Activated T-cell treated with anti-CD3 and anti-CD28 coated beads for 1 hour (primary cell): ENCODE measurements at places on chromosomes 3 and 15.

- no peak for DNase-seq
Observed at GRCh38 chr3:32922078-32922477, 29.4 kb upstream of the CCR4 start.

DNA sequence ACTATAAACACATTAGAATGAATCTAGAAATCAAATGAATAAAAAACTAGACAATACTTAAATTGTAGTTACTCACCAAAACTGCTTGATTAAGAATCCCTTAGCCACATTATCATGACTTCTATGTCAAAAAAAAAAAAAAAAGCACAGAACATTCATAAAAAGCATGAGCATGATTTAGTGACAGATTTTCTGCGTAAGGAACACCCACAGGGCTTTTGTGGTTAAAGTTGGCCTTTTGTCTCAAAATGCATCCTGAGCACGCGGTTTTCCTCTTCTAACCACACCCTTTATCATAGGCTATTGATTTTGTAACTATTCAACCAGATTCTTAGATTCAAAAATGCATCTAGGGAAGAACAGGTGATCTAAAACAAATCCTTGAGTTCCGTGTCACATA is 334.0 kb upstream of the NR2F2 start:
- no peak for DNase-seq

DNA sequence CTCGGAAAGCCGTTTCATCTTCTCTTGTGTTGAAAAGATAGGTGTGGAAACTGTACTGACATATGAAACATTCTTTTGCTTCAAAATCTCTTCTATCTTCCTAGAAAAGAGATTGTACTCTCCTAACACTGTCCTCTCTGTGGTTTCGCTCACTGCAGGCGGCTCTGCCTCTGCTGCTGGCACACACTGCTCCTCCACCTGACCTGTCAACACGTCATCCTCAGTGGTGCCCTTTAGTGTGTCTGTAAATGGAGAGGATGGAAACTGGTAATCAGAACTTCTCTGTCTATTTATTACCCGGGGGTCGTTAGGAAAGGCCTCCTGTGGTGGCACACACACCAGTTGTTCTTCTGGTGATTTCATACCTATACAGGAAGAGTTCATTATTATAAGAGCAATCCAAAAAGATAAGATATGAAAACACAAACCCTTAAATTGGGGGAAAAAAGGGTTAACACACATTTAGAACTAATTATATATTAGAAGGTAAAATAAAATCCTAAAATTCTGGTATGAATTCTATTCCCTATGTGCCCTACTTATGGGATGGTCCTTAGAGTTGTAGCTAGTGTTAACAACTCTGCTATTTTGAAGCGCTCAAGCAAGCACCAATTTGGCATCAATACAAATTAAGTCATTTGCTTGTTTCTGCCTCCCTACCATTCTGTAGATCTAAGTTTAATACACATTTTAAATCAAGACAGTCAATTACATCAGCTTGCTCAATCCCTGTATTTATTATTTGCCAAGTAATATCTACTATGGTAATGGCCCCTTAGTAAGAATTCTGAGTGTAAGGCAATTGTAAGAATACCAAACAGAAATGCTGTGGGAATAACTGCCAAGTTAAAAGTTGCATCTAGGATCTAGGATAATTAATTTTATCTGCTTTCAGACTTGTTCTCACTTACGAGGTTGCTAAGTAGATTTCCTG is 49.2 kb downstream of the TASOR start:
- no peak for DNase-seq

GRCh38 chr3:129358772-129359371 is 69.6 kb downstream of the EFCAB12 start:
- DNase-seq, result no peak

DNA sequence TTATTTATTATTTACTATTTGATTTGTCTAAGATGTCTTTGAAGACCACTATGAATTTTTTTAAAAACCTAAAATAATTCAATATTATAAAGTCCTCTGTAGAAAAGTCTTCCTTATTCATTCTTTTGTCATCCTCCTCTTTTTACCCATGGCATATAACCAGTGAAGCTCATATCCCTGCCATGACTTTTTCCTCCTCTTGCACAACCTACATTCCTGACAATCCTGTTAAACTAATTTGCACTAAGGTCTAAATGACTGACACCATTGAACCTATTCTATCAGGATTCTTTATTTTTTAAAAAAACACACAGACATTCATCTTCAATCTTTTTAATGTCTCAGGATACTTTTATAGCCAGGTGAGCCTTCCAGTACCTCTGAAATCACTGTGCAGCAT is 159.9 kb upstream of the SLC2A2 start:
- DNase-seq, result no peak

GRCh38 chr3:105523501-105523900 is 156.8 kb downstream of the ALCAM start:
- DNase-seq, result no peak

GRCh38 chr3:80785475-80785874 is 976.0 kb downstream of the GBE1 start:
- no peak for DNase-seq

- DNase-seq, result no peak
Observed at GRCh38 chr3:73225991-73226390, 164.5 kb downstream of the EBLN2 start.

GRCh38 chr15:67067930-67068551 is 2.6 kb downstream of the SMAD3 start:
- DNase-seq, result no peak

DNA sequence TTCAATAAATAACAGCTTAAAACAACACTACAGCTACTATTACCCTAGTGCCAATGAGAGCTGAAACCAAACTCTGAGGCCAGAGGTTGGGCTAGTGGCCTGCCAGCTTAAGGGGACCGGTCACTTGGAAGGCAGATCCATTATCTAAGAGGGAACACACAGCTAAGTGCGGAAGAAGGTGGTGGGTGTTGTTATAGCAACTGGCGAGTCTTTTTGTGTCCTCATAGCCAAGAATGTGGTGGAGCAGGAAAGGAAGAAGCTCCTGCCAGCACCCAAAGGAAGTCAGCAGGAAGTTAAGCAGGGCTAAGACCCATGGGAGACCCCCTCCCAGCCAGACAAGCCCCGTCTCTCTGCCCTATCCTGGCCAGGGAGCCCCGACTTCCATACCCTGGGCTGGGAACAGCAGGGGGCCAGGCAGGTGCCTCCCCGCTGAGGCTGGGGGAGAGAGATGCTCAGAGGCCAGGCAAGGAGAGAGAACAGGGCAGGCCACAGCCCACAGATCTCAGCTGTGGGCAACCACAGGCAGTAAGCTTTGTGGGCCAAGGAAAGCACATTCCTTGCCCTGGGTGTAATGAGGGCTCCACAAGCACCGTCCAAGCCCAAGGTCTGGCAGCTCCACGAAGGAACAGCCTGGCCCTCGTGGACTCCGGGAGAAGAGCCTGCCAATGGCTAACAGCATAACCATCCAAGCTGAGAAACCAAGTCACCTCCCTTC is 34.0 kb upstream of the HRH1 start:
- DNase-seq, result no peak

DNA sequence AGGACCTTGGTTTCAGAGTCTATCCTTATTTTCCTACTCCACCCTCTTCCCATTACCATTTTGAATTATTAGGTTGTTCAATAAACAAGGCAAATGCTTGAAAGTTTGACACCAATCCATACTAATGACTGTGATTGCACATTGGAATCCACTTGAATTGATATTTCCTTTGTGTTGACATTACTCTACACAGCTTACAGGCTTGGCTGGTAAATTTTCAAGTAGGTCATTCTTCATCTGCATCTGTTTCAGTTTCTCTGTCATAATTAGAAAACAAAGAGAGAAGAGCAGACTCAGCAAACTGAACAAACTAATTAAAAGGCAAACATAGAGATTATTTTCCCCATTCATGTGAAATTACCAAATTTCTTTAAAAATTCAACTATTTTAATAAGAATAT is 732.9 kb upstream of the BCHE start:
- DNase-seq, result no peak

- DNase-seq, result no peak
Observed at GRCh38 chr3:4724051-4724629, 231.0 kb downstream of the ITPR1 start.

GRCh38 chr3:106214641-106215040 is 345.8 kb upstream of the CBLB start:
- DNase-seq, result no peak

- DNase-seq, result no peak
Observed at GRCh38 chr3:179772297-179772696, 119.5 kb downstream of the USP13 start.

- no peak for DNase-seq
Observed at GRCh38 chr3:2850701-2851100, 259.5 kb downstream of the IL5RA start.

GRCh38 chr15:66651198-66651597 is 50.8 kb upstream of the SMAD6 start:
- no peak for DNase-seq

DNA sequence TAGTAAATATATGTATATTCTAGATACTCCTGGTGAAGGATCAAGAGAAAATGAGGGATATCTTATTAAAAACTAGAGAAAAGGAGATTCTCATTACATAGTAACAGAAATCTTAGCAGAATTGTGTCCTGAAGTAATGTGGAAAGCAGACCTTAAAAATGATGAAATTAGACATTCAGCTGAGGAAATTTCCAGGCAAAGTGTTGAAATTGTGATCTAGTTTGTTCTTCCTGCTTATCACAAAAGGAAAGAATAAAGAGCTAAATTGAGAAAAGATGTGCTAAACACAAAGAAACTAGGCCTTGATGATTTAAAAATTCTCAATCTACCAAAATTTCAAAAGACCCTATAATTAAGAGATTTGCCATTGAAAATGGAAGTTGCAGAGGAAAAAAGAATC is 362.6 kb upstream of the PLSCR5 start:
- DNase-seq, result no peak

- DNase-seq, result no peak
Observed at GRCh38 chr3:113174304-113174703, 37.1 kb upstream of the BOC start.

GRCh38 chr15:77542491-77543001 is 90.2 kb downstream of the LINGO1 start:
- no peak for DNase-seq

- DNase-seq, result peak; percentile 70
Observed at GRCh38 chr15:74781431-74782258, at the start of gene CSK. CSK (plus strand) TSS chr15:74782080; CDS start chr15:74798298, 16,218 bp downstream.

GRCh38 chr15:56383010-56383409 is 17.8 kb downstream of the TEX9 start:
- DNase-seq, result no peak

- no peak for DNase-seq
Observed at GRCh38 chr3:143433787-143434378, 314.3 kb downstream of the CHST2 start.

DNA sequence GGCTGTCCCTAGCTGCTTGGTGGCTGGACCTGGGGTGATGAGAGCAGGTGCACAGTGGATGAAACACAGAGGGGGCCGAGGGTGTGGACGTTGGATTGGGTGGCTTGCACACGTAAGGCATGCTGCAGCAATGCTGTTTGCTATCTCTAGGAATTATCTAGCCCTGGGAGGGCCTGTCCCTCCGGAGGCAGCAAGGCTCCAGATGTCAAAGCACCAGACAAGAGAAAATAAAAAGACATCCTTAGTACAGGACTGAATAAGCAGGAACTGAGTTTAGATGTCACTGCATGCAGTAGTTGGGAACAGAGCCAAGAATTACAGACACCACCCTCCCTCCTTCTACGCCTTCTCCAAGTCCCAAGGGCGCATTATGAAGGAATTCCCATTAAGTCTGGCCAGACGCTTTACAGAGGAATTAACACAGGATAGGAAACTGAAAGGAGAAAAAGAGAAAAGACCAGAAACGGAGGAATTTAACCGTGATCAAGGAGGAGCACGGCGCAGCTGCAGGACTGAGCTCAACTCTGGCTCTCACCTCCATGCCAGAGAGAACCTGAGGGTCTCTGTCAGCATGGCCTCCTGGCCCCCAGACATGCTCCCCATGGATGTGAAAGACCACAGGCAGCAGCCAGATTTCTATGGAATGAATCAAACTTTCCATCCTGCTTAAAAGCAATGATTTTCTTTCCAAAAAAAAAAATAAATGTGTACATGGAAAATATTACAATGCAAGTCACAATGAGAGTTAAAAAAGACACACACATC is 13.8 kb downstream of the ATP10A start:
- no peak for DNase-seq

- DNase-seq, result no peak
Observed at GRCh38 chr3:95923496-95924210, 890.7 kb upstream of the EPHA6 start.

DNA sequence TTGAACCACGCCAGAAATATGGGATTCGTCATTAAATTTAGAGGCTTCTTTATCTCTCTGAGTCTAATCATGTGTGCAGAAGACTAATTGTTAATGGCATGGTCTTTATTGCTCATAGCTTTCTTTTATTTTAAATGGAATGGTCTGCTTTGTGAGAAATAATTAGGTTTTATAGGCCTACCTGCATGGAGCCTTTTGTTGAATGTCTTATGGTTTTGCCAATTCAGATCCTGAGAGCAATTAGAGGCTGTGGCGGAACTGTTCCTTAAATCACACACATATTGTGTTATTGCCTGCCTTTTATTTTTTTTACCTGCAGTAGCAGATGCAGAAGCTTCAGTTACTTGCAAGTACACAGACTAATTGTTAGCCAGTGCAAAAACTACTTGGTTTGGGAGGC is 306.2 kb downstream of the NLGN1 start:
- DNase-seq, result no peak

DNA sequence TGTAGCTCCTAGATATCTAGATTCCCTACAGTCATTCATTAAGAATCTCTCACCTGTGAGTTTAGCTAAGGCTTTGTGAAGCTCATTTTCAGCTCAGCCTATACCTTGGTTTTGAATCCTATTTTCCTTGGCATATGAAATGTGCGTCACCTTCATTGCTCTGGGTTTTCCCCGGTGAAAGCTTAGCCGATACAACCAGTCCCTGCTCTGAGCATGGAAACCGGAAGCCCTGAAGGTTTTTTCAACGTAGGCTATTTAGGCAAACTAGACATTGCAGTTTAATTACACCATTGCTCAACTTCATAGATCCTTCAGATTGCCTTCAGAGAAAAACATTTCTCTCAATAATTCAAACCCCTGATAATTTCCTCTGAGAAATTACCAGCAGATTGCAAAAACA is 206.8 kb upstream of the TPRG1 start:
- DNase-seq, result no peak

DNA sequence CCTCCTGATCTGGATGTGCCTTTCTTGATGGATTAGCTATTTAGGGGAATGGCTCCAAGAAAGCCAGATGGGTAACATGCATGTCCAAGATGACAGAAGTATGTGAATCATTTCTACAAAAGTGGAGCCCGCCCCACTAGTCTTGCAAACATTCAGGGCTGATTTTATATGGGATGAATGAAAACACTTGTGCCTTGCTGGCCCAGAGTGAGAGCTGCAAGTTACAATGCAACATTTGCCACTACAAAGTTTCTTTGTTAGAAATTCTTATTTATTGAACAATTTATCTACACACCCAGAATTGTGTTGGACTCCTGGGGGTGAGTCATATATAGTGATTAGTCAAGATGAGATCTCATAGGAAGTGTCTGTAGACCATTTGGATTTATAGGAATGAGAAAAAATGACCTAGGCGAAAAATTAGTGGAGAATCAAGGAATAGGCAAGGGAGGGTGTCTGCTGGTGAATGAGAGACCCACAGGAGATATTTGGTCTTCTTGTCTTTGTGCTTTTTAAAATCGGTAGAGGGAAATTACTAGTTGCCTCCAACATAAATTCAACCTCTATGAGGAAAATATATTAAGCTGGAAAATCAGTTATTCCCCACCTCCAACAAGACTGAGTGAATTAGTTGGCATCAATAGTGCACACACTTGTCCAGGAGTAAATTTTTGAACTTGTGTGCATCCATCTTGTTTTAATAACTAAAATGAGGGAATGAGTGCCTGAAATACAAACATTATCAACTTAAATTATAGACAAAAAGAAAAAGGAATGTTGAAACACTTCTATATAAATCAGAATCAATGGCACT is 53.5 kb upstream of the DCBLD2 start:
- DNase-seq, result no peak
